CD14-positive monocyte (primary cell): ENCODE measurements at places on chromosomes 16 and 17. TPM values are rescaled to one million over a fixed set of nuclear protein-coding genes. Genes with fewer than 3 reads are reported as not detected.

KRT27 gene
- polyA plus RNA-seq: not detected

CSH1 gene
- not detected for polyA plus RNA-seq

WNK4 gene
- 0.24 TPM in 1 of 2 replicates, not detected in the other for polyA plus RNA-seq

DNA sequence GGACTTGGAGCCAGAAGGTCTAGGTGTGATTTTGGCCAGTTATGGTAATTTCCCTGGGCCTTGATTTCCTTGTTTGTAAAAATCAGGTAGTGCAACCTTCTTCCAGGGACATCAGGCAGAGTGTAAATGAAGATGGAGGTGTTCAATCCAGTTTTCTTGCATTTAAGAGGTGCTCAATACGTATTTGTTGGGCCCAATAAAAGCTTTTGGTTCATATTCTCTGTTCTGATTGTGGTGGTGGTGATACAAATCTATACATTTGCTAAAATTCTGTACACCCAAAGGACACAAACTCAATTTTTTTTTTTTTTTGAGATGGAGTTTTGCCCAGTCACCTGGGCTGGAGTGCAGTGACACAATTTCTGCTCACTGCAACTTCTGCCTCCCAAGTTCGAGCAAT is 6.0 kb downstream of the CD79B start:
- H3K4me1 ChIP-seq: peaks cover 13% of the 10 kb centered on the region
- no peak overlapping the region for H3K27ac ChIP-seq
- no peak for DNase-seq
- peaks cover 8% of the 10 kb centered on the region for H3K36me3 ChIP-seq

DNA sequence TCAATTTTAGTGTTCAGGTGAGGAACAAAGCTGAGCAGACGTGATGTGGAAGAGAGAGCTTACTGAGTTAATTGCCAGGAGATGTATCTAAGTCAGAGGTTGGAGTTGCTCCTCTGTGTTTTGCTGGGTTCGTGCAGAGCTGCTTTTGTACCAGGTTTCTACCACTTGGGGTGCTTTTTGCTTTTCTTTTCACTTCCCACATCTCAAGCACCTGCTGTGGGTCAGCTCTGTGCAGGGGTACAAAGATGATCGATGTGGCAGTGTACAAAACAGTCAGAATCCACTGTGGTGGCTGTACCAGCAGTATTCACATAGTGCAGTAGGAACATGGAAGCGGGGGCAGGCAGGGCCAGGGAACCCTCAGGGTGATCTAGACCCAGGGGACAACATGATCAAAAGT is 14.8 kb downstream of the UNK start:
- peaks cover 45% of the 10 kb centered on the region for H3K36me3 ChIP-seq
- no peaks in the 10 kb centered on the region for H3K4me1 ChIP-seq

DNA sequence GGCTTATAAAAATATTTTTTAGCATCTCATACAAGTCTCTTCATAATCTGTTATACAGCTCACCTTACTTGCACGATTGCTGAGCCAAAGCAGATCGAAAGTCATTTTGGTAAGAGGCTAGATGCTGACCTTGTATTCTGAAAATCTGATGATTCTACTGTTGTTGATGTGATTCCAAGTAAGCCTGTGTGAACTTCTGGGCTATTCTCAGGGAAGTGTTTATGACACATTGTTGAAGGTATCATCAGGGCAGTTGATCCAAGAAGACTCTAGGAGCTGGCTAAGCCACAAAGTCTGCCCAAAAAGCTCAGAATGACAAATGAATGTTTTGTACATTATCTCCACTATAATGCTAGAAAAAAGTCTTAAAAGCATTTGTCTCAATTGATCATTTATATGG is 16.0 kb downstream of the OMG start:
- no peaks in the 10 kb centered on the region for H3K36me3 ChIP-seq
- H3K4me3 ChIP-seq: no peak overlapping the region
- H3K27me3 ChIP-seq: no peaks in the 10 kb centered on the region

DNA sequence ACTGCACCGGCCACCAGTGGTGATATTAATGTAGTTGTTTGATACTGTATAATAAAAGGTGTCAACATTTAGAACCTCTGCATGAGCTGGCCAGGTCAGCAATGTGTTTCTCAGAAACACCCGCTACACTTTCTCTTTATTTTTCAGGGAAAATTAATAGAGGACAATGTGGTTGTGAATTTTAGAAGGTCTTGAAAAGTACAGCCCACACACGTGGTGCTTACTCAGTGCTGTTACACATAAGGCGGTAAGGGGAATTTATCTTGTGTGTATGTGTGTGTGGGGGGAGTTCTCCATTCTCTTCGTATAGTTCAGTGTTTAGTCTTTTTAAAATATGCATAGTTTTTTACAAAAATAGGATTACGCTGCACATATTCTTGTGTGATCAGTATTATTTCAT is 4.4 kb upstream of the ZFP1 start:
- no peak overlapping the region for H3K4me3 ChIP-seq
- H3K27me3 ChIP-seq: no peaks in the 10 kb centered on the region
- DNase-seq: no peak
- H3K4me1 ChIP-seq: peaks cover 6% of the 10 kb centered on the region
- H3K36me3 ChIP-seq: no peaks in the 10 kb centered on the region

- H3K27me3 ChIP-seq: no peaks in the 10 kb centered on the region
- H3K4me1 ChIP-seq: peaks cover 8% of the 10 kb centered on the region
- no peak overlapping the region for H3K4me3 ChIP-seq
- no peaks in the 10 kb centered on the region for H3K36me3 ChIP-seq
These were observed 42.5 kb downstream of the DNAH17 start for GRCh38 chr17:78534492-78535272.

GRCh38 chr17:65297384-65297783 is 160.2 kb downstream of the RGS9 start:
- no peak overlapping the region for H3K27ac ChIP-seq
- no peaks in the 10 kb centered on the region for H3K4me1 ChIP-seq
- no peaks in the 10 kb centered on the region for H3K36me3 ChIP-seq
- DNase-seq: no peak

GRCh38 chr16:28264656-28265055 is 27.7 kb upstream of the SBK1 start:
- DNase-seq: no peak
- no peak overlapping the region for H3K4me3 ChIP-seq
- H3K36me3 ChIP-seq: no peaks in the 10 kb centered on the region
- no peaks in the 10 kb centered on the region for H3K27me3 ChIP-seq
